PC-9 (cell line): ENCODE measurements at places on chromosomes 12 and 14.
A peak's percentile ranks its signal among the peaks of the same experiment; 100 is the strongest.

- peak; percentile 99 for DNase-seq
These were observed 236.4 kb downstream of the PCNX1 start for GRCh38 chr14:71143381-71144290.

GRCh38 chr12:39798429-39798828 lies 178.8 kb upstream of the ABCD2 start:
- no peak for DNase-seq

DNA sequence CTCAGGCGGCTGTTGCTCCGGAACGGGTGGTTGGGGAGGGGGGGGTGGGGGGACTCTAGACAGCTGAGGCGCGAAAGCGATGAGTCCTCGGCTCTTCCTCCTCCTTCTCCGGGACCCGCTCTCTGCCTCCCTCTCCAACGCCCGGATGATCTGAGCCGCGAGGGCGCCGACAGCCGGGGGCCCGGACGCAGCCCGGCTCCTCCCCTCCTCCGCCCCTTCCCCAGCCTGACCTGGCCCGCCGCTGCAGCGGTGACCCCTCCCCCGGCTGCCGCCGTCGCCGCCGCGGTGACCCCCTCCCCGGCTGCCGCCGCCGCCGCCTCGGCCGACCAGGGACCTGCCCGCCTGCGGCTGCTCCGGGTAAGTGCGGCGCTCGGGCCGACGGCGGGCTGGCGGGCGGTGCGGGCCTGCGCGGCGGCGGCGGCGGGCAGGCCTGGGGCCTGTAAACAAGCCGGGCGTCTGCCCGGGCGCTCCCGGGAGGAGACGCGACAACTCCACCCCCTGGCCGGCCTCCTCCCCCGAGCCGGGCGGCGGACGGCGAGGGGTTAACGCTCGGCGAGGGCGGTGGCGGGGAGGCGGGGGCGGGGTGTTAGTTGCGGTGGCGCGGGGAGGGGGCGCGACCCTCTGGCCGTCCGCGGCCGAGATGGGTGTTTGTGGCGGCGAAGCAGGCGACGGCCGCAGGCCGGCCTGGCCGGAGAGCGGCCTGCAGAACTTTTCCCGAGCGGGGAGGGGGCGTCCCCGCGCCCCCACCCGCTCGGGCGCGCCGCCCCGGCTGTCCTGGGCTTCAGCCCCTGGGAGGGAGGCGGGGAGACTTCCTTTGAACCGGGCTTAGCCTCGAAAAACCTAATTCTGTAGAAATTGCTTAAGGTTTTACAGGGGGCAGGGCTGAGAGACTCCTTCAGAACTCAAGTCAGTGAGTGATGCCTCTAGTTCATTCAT lies 568 bp downstream of the PPM1A start:
- peak; percentile 51 for DNase-seq

DNA sequence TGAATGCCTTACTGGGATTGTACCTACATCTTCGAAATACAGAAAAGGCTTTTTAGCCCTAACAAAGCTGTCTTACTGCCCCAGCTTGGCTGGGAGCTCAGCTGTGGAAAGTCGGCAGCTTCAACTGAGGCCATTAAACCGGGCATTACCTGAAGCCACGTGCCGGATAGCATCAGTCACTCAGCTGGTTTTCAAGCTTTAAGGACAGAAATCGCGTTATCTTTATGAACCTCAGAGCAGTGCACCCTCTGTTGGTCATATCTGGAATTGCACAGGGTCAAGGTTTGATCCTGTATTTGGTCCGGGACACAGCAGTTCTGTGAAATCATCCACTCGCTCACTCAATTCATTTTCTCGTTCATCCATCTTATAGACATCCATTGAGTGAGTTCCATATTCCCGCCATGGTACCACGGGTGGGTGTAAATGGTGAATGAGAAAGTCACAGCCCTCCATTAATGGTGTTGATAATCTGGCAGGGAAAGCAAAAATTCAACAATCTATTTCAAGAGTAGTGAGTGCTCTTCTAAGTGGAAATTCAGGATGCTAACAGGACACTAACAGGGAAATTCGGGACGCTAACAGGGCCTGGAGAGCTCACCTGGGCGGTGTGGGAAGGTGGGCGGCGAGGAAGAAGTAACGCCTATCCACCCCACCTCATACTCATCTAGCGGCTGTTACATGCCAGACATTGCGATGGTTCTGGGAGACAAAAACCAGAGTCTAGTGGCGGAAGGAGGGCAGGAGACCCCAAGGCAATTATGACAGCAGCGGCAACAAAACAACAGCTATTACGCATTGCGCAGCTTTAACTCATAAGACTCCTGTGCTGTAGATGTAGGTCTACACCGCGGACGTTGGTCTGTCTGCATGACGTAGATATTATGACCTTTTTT lies 60.6 kb upstream of the TCL1A start:
- peak; percentile 1 for DNase-seq

- no peak for DNase-seq
These were observed 479.4 kb upstream of the DCN start for GRCh38 chr12:91662021-91662420.

- DNase-seq: no peak
These were observed 40.9 kb upstream of the FRMD6 start for GRCh38 chr14:51610771-51611170.

DNA sequence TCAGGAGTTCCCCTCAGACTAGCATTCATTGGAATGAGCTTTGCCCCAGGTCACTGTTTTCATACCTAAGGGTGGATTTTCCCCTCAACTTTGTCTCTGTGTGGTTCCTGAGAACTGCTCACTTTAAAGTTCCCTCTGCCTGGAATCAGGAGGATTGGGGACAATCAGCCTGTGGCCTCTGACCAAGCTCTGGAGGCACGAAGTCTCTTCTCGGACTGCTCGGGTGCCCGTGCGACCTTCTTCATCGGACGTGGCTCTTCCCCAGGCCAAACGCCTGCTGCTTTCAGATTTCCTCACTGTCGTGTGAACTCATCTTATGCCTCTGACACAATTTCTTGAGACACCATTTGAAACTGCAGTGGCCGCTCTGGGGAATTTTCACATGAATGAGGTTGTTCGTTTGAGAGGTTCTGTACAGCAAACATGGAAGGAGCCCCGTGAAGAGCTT lies 153.7 kb upstream of the PZP start:
- no peak for DNase-seq

DNA sequence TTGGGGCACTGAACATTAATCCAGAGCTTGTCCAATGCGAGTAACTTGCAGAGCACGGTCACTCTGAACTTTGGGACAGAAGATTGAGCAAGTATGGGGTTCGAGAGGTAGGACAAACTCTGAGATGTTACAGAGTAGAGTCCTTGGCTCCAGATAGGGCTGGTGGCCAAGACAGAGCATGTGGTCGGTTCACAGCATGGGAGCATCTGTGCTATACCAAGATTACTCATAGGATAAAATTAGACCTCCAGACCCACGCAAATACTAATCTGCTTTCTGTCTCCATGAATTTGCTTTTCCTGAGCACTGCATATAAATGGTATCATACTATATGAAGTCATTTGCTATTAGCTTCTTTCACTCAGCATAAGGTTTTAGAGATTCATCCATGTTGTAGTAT lies 93.4 kb upstream of the TBX5 start:
- DNase-seq: no peak

DNA sequence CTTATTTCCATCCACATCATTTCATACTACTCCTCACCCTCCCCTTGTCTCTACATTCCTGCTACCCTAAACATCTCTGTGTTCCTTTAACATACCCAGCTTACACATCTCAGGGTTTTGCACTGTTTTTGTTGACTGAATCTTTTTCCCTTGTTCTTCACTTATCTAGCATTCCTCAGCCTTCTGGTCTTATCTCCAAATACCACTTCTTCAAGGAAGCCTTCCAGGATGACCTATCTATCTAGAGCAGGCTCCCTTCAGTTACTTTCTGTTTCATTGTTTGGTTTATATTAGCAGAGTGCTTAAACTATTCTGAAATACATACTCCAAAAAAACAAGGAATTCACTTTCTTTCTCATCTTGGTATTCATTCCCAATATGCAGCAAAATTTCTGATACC lies 353.1 kb downstream of the NAV3 start:
- DNase-seq: no peak

- DNase-seq: no peak
These were observed 10.7 kb upstream of the KRT5 start for GRCh38 chr12:52530905-52531304.

GRCh38 chr12:60101715-60102114 lies 505.9 kb downstream of the SLC16A7 start:
- DNase-seq: no peak

DNA sequence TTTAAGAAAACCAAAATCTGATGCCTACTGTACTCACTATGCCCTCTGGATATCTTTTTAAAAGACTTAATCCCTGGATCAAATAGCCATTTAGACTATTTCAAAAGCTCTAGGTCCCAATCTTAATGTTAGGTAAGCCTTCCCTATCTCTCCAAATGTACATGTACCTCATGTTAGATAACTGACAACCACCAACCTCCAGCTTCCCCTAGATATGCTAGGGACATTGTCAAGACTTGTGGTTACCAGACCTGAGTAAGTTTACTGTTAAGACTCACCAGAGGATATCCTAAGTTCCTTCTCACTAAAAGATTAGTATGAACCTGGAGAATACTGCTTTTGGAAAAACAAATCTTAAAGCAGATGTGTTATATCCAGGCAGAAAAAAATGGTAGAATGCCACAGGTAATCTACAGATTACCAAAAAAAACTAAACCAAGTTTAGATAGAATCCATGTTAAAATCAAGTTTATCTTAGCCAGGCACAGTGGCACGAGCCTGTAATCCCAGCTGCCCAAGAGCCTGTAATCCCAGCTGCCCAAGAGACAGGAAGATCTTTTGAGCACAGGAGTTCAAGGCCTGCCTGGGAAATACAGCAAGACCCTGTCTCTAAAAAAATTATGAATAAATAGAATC lies 9.7 kb downstream of the NAP1L1 start:
- DNase-seq: no peak

GRCh38 chr12:102726686-102727085 lies 190.4 kb downstream of the PAH start:
- no peak for DNase-seq

DNA sequence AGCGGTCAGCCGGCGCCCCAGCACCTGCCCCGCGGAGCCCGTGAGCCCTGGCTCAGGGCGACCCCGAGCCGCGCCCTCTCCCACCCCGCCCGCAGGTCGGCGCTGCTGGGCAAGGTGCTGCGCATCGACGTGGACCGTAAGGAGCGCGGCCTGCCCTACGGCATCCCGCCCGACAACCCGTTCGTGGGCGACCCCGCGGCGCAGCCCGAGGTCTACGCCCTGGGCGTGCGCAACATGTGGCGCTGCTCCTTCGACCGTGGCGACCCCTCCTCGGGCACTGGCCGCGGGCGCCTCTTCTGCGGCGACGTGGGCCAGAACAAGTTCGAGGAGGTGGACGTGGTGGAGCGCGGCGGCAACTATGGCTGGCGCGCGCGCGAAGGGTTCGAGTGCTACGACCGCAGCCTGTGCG lies 14.4 kb downstream of the HHIPL1 start:
- no peak for DNase-seq

DNA sequence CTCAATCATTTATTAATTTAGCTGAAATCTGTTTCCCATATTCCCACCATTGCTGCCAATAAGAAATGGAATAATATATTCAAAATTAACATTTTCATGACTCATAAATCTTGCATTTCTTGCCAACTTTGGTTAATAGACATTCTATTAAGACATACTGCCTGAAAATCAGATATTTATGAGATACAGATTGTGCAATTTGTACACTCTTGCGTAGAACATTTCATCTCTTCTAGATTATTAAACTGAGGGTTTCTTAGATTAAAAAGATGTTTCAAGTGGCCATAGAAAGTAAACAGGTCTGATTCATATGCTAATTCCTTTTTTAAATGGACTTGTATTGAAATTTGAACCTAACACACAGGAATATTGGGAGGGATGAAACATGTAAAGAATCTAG lies 9.1 kb downstream of the LTA4H start:
- no peak for DNase-seq

DNA sequence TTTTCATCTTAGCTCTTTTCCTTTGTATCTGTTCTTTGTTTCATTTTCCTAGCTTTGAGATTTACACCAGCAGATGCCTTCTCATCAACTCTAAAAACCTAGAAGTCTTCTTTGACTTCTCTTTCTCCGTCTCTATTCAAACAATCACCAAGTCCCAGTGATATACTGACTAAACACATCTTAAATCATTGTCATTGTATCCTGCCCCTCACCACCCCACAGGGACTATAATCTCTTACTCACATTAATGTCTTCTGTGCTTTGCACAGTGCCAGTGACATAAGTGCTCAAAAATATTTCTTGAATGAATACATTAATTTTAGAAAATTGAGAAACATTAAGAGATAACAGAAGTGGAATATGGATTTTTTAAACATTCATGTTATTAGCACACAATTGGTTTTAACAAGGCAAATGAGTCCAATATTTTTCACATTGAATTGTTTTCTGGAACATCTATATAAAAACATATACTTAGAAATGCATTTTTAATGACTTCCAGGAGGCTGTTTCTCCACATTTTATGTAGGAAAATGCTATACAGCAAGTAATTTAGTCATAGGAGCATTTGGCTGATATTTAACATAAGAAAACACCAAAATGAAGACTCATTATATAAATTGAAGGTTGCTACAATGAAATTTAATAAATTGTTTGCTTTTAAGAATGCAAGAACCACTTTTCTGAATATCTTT lies 472.8 kb upstream of the PRICKLE1 start:
- DNase-seq: no peak

- no peak for DNase-seq
These were observed 6.7 kb downstream of the NR4A1 start for GRCh38 chr12:52057638-52058576.

GRCh38 chr12:25074113-25074512 lies 120.8 kb downstream of the DNAI7 start:
- DNase-seq: no peak

DNA sequence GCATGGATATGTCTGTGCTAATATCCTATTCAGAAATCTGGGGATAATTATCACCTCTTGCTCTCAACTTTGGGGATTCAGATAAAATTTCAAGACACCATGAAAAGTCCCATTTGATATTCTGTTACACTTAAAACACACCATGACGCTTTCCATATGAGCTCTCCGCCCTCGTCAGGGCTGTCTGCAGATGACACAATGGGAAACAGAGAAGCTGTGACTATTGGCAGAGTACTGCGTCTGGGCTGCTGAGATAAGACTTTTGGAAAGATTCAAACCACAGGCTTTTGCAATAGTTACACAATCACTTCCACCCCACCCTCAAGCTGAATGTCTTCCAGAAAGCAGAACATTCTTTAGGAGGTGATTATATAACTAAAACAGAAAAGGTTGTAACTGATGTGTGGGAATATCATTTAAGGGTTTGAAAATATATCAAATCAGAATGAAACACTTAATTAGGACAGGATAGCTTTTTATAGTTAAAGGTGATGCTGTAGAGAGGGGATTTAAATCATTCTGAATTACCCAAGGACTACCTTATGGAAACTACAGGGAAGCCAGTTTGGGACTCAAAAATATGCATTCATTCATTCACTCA lies 75.3 kb upstream of the TMPO start:
- peak; percentile 65 for DNase-seq

- no peak for DNase-seq
These were observed 41.6 kb downstream of the RNF34 start for GRCh38 chr12:121441555-121441954.

- no peak for DNase-seq
These were observed 33.1 kb upstream of the PTPRO start for GRCh38 chr12:15289192-15289591.
